ENCODE measurements at places on chromosomes 2 and 18.

GRCh38 chr18:21366896-21367295 lies 124.9 kb downstream of the GREB1L start:
- DNase-seq, result no peak

DNA sequence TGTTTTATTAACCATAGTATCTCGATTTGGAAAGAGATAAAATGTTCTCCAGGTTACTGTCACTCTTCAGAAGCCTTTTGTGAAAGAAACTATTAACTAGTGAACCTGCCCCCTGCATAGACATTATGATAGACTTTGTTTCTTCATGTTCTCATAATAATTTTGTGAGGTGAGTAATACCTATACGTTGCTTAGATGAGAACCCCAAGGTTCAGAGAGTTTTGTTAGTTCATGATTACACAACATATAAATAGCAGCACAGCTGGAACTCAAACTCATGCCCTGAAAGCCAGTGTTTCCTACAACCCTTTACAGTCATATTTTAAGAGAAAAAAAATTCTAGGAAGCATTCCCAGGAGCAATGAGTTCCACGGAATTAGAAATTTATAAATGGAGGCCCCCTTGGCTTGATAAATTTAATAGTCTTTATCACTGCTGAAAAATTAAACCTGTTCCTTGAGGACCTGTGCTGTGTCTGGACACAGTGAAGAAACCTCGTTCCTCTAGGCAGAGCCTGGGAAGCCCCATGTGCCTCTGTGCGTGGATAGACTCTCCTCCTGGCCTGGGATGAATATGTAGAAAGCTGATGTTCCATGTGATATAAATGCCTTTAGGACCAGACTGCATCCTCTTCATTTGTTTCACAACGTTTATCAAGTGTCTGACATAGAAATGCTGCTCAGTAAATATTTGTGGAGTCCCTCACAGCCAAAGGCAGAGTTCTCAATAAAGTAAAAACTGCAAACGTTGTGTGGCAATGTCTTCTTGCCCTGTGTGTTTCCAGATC lies 1257.0 kb upstream of the GYPC start:
- no peak for DNase-seq

DNA sequence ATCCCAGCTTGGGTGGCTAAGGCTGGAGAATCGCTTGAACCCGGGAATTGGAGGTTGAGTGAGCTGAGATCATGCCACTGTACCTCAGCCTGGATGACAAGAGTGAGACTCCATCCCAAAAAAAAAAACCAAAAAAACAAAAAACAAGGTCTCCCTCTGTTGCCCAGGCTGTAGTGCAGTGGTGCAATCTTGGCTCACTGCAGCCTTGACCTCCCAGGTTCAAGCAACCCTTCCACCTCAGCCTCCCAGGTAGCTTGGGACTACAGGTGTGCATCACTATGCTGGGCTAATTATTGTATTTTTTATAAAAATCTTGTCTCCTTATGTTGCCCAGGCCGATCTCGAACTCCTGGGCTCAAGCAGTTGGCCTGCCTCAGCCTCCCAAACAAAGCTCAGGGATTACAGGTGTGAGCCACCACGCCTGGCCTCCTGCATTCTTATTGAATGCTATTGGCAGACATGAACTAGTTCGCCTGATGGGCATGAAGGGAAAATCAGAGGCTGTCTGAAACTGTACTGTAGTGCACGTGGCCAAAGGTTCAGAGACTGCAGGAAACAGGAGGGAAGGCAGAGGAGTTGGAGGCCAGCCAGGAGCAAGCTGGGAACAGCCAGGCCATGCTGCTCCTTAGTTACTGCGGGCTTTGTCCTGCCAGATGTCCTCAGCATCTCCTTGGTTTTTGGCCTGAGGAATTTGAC lies 16.0 kb upstream of the ASXL2 start:
- no peak for DNase-seq

DNA sequence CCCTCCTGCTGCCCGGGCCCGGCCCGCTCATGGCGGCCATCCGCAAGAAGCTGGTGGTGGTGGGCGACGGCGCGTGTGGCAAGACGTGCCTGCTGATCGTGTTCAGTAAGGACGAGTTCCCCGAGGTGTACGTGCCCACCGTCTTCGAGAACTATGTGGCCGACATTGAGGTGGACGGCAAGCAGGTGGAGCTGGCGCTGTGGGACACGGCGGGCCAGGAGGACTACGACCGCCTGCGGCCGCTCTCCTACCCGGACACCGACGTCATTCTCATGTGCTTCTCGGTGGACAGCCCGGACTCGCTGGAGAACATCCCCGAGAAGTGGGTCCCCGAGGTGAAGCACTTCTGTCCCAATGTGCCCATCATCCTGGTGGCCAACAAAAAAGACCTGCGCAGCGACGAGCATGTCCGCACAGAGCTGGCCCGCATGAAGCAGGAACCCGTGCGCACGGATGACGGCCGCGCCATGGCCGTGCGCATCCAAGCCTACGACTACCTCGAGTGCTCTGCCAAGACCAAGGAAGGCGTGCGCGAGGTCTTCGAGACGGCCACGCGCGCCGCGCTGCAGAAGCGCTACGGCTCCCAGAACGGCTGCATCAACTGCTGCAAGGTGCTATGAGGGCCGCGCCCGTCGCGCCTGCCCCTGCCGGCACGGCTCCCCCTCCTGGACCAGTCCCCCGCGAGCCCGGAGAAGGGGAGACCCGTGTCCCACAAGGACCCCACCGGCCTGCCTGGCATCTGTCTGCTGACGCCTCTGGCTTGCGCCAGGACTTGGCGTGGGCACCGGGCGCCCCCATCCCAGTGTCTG lies 767 bp downstream of the RHOB start:
- peak; percentile 83 for DNase-seq

DNA sequence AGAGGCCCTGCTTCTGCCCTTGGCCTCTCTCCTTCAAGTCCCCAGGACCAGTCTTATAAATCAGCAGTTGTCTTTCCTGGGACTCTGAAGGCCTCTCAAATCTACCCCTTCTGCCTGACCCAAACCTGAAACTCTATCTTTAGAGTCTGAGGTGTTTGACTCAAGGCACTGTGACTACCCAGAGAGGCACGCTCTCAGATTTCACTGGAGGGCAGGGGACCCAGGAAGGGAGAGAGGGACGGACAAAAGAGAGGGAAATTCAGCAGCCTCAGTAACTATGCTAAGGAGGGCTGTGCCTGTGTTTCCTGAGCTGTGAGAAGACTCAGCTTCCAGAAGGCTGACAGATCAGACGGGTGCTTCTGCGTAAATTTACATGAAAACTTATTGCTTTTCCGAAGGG lies 217.8 kb downstream of the HAUS1 start:
- DNase-seq, result no peak

DNA sequence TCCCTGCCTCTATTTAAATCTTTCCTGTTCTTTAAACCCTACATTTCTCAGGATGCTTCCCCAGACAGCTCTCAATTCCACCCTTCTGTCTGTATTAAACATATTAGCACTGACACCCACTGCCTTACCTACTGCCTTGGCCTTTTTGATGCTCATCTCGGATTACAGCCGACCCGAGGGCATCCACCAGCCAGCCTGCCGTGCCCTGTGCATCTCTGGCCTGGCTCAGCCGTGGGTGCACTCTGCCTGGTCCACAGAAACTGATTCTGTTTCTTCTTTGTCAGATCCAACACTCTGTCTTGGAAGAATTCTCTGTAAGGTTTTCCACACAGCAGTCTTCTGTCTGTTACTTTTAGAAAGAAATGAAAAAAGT lies 27.2 kb downstream of the TANC1 start:
- no peak for DNase-seq

DNA sequence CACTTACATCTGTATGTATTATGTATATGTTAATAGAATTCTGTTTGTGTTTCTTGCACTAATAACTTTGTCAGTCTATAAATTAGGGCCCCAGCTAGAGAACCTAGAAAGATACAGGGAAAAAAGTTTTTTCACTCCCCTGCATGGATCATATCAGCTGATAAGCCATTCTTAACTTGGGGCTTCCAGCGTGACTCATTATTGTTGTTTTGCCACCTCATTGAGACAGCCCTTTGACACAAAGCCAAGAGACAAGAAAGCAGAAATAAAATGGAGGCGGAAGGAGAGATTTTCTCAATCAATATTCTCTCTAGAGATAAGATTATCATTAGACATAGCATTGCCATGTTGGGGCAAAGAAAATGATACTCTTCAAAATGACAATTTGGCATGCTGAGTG lies 93.4 kb downstream of the AKAIN1 start:
- DNase-seq, result no peak

DNA sequence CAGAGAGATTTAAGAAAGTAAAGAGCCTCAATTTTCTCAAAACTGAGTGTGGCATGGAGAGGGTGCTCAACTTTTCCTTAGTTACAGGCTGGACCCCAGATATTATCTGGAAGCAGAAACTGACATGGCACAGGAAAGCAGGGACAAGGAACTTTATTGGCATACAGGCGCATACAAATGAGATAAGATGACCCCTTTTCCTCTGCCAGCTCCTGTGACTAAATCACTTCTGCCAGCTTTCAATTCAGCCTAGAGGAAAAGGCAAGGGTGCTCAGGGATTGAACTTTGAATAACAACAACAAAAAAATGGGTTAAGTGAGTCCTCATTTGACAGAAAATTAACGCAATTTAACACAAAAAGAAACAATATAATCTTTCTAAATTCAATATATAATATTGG lies 262.9 kb downstream of the CD226 start:
- no peak for DNase-seq

GRCh38 chr2:1605102-1606045 lies 138.9 kb downstream of the PXDN start:
- DNase-seq, result no peak

- no peak for DNase-seq
These were observed 9.3 kb upstream of the MPP4 start for GRCh38 chr2:201707753-201708152.

- no peak for DNase-seq
These were observed 20.2 kb downstream of the INPP4A start for GRCh38 chr2:98464772-98465310.

GRCh38 chr2:96308248-96308647 lies 2.9 kb upstream of the SNRNP200 start:
- DNase-seq, result no peak

GRCh38 chr2:121090088-121090715 lies 194.8 kb downstream of the TFCP2L1 start:
- no peak for DNase-seq

DNA sequence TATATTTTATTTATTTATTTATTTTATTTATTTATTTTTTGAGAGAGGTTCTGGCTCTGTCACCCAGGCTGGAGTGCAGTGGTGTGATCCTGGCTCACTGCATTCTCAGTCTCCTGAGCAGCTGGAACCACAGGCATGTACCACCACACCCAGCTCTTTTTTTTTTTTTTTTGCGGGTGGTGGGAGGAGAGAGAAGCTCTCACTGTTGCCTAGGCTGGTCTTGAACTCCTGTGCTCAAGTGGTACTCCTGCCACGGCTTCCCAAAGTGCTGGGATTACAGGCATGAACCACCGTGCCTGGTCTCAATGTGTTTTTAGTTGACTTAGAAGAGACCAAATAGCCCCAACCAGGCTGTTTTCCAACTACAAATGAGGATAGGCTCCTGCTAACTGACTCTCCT lies 80.7 kb downstream of the PDCL3 start:
- no peak for DNase-seq

DNA sequence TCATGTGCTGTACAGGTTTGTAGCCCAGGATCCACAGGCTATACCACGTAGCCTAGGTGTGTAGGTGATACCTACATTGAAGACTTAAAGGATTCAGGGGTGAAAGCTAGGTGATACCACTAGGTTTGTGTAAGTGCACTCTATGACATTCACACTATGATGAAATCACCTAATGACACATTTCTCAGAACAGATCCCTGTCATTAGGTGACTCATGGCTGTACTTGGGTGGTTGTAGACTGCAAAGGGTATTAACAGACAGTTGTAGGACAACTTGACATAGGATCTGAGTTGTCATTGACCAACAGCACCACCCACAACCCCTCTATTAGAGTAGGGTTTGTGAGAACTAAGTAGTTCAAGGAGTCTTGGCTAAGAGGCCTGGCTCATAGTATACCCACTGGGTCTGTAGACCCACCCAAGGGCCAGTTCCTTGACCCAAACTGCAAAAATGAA lies 27.7 kb upstream of the SMCHD1 start:
- DNase-seq, result no peak

- DNase-seq, result no peak
These were observed 265.9 kb upstream of the SPHKAP start for GRCh38 chr2:228447266-228447915.

DNA sequence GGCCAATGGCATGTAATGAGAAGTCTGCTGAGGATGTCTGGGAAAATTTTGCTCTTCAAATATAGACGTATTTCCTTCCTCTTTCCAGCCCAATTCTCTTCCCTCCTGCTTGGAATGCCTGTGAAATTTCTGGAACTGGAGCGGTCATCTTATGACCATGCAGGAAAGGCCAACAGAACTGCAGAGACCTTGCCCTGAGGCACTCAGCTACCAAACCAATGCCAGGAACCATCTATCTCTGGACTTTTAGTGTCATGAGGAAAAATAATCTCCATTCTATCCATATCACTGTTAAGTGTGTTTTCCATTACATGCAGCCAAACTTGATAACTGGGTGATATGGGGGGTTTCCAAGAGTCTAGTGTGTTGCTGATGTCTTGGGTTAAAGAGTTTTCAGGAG lies 363.7 kb downstream of the SLC4A3 start:
- DNase-seq, result no peak

DNA sequence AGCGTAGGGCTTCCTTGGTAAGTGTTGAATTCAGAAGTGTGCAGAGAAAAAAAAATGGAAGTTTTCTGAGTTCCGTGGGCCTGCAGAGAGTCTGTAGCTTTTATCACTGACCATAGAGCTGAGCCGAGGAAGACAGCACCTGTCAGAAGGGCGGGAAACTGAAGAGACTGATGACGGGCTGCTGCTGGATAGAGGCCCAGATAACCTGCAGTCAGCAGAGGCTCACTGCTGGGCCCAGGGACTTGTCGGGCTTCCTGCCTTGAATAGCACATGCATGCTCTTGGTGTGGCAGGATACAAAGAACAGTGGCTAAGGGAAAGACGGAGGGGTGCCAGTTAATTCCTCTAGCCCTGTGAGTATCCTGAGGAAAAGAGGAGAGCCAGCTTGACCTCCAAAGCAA lies 166.4 kb downstream of the MGAT5 start:
- no peak for DNase-seq

DNA sequence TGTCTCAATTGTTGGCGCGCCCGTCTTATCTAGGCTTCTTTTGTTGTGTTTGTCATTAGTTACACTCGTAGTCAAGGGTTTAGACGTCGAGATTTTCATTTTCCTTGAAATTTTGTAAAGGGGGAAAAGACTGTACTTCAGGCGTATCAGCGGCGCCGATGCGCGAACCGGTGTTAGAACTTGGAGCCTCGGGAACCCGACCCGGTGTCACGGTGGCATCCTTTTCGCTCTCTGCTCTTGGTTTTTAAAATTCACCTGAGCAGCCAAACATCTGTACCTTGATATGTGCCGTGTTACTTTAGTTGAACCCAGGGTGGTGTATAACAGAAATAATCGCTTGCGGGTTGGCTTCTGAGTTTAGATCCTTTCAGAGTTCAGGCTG lies 643 bp downstream of the RMC1 start:
- no peak for DNase-seq

DNA sequence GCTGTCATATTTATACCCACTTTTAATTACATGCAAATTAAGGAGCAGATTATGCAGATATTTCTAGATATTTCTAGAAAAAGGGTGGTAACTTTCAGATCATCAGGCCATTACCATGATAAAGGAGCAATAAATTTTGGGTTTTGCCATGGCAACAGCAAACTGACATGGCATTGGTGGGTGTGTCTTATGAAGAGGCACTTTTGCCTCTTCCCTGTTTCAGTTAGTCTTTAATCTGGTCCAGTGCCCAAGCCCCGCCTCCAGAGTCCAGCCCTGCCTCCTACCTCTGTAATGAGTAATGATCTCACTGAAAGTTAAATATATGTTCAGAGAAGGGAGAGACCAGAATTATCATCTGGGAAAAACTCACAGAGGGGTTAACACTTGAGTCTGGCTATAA lies 124.8 kb downstream of the SCG2 start:
- DNase-seq, result no peak

Data from coronary artery (tissue), 2 donors.